GM19239 (cell line): ENCODE measurements at places on chromosomes 12 and 14.

DNA sequence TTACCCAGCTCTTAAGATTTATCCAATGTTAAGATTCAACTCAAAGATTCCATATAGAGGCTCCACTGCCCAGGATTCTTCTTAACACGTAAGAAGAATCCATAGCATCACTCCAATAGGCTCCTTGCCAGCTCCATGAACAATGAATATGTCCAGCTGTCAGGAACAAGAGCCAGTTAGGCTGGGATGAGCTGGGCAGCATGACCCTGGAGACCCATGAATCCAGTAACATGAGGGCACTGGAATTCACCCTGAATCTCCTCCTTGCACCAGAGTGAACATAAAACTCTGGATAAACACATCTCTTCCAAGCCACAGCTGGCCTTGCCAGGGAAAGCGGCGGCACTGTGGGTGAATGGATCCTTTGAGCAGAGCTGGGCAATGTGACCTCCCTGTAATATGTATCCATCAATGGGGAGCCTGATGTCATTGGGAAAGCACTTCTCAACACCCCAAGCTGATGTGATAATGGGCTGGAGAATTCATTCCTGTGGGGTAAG is 24.4 kb upstream of the TC2N start:
- DNase-seq = no peak

- no peak for DNase-seq
These were observed 3.1 kb downstream of the LHX5 start for GRCh38 chr12:113468365-113469223.

- DNase-seq = no peak
These were observed 99.9 kb downstream of the RAD51B start for GRCh38 chr14:67919259-67920032.

- DNase-seq = peak; percentile 42
These were observed 210.1 kb upstream of the EEA1 start for GRCh38 chr12:93139028-93139665.

- no peak for DNase-seq
These were observed 151.8 kb upstream of the BTG1 start for GRCh38 chr12:92297405-92297804.

- no peak for DNase-seq
These were observed 45.5 kb downstream of the EML1 start for GRCh38 chr14:99838639-99839134.

GRCh38 chr14:52235434-52235833 is 32.1 kb upstream of the PTGDR start:
- no peak for DNase-seq

- DNase-seq = no peak
These were observed 941 bp upstream of the PPP1CC start for GRCh38 chr12:110743571-110744093.

DNA sequence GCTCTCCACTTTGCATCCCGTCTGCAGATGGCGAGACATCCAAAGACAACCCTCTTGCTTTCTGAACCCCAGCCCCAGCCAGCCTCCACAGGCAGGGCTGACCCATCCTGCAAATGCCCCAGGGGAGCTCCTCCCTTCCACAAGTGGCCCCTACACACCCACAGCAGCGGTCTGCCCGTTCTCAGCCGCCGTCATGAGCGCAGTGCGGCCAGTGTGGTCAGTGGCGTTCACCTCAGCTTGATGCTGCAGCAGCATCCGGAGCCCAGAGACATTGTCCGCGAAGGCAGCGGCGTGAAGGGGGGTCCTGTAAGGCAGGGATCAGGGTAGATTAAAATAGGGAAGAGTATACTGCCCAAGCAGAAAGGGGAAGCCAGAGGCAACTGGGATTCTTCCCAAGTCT is 13.7 kb downstream of the ANKRD52 start:
- no peak for DNase-seq

DNA sequence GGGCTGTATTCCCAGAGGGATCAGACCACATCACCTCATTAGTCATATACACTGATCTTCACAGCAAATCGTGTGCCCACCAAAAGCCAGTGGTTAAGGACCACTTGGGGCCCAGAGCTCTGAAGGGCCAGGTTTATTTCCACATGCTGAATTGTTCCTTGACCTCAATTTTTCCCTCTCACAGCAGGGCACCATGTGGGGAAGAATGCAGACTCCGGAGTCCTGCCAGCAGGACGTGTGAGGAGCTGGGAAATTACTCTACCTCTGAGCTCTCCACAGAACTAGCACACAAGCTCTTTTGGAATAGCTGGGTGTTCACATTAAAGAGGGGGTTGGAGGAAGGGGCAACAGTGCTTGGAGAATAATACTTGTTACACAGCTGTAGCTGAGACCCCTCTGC is 57.6 kb upstream of the SEL1L start:
- DNase-seq = no peak

DNA sequence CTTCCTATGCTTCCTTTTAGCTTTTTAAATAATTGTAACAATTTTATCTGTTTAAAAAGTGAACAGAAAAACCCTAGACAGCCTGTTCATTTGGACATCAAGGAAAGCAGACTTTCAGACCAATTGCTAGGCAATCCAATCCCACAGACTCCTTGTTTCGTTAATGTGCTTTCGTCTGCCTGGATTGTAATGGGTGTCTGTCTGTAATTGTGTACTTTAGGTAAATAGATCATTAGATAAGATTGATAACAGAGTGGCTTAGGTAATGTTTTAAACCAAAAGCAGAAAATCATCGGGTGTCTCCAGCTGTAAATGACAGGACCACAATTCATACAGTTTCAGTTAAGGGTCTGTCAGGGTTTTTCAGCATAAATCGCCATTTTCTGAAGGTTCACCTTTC is 19.6 kb downstream of the CCDC60 start:
- DNase-seq = no peak

DNA sequence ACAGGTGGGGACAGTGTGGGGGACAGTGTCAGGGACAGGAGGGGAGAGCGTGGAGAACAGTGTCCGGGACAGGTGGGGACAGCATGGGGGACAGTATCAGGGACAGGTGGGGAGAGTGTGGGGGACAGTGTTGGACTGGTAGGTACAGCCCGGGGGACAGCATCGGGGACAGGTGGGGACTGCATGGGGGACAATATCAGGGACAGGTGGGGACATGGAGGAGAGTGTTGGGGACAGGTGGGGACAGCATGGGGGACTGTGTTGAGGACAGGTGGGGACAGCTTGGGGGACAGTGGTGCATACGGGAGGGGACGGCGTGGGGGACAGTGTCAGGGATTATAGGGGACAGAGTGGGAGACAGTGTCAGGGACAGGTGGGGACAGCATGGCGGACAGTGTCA is 212.3 kb downstream of the TMEM121 start:
- DNase-seq = no peak

DNA sequence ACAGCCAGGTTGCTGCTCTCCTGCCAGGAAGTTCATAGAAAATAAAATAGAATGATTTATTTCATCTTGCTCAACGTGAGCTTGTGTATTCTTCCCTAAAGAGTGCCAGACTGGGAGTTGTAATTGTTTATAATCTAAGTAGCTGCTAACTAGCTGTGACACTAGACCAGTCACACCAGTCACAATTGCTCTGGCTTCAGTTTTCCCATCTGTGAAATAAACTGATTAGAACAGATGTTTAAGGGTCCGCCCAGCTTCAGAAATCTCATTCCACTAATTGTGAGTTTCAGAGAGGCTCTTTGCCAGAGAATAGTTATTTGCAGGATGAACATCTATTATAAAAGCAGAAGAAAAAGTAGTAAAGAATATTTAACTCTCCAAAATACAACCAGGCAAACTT is 55.6 kb upstream of the ZDHHC17 start:
- DNase-seq = no peak

DNA sequence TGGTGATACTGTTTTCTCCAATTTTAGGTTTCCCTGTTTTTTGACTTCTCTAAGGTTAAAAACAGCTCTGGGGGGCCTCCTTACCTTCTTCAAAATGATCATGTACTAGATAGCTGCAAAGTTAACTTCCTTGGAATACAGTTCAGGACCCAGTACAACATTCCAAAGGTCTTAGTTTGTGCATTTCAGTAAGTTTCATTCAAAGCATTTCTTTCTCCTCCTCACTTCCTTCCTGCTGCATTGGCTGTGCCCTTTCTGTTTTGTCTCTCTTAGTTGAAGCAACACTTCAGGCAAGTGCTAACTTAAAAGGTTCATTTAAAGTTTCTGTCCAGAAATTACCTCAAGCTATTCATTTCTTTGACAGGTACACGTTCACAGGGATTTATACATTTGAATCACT is 95.7 kb downstream of the SCN8A start:
- no peak for DNase-seq

- DNase-seq = no peak
These were observed 150.3 kb upstream of the ARHGAP5 start for GRCh38 chr14:31926652-31927347.

DNA sequence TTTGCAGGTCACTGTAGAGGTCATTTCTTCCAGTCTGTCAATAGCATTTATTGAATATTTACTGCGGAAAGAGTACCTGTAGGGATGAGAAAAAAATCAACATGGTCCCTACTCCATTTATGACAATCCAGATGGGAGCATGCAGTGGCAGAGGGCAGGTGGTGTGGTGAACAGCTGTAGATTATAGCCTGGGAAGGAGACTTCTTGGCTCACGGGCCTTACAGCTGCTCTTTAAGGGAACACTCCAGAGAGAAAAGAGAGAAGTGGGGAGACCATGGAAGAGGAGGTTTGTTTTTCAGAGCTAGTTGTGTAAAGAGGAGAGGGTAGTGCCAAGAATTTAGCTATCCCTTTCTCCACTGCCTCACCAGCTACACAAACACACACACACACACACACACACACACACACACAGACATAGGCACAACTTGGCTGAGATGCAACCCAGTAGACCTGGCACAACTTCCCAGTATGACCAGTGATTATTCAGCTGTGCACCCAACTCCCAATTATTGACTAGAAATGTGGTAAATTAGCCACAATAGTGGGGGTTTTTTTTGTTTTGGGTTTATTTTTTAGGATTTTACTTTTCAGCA is 41.0 kb downstream of the GPHB5 start:
- DNase-seq = no peak

DNA sequence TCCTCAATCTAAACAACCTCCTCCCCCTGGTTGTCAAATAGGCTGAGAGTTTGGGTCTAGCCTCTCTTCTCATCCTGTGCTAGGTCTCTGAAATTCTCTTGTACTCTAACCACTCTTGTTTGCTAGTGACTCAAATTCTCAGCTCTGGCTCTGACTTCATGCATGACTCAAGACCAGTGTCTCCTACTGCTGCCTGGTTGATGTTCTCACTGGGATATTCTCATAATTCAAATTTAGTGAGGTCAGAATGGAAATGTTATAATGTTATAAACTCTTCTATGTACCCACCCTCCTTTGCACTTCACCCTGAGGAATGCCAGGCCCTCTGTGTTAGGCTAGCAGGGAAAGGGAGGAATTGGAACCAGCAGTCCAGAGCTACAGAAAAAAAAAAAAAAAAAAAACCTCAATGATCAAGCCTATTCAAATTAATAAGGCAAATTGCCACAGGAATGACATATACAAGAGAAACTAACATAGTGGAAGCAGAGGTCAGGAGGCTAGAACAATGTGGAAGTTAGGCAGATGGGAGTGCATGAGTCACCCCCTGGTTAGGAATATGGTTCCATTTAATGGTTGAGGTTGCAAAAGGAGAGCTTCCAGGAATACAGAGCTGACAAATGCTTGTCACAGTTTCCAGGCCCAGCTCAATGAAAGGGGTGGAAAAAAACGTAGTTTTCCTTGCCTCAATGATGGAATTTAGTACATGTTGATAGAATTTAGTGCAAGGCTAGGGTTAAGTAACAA is 459.5 kb downstream of the RMST start:
- no peak for DNase-seq

GRCh38 chr12:90833228-90833627 is 121.7 kb downstream of the CCER1 start:
- DNase-seq = no peak
